ENCODE measurements at places on chromosomes 5 and 9.

DNA sequence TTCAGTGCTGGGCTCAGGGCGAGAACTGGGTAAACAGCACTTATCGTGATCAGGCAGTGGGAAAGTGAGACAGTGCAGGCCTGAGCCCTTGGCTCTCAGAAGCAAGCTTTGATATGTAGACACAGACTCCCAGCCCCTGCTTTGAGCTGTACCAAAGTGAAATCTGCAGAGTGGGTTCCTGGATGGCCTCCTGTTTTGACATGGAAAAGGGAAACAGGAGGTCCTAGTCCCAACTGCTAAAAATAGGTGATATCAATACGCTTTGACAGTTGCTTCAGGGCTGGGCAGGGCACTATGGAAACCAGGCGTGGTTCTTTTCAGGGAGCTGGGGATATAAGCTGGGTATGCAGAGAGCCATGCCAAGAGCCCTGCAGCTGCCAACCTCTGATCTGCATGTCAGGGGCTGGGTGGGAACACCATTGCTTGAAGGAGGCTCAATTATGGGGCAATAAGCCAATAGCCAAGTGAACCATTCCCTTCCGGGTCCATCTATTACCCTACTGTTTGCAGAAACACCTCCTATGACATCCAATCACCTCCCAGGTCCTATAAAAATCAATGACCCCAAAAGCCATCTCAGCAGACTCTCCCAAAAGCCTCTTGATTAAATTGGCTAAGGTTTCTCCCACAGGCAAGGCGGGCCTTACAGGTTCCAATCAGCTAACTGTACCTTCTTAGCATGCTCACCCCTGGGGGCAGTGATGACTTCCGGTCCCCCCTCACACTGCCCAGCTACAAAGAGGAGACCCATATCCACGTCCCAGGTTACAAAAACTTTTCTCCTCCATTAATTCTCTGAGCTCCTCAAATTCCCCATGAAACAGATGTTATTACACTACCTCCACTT is 45.8 kb downstream of the EPB41L4B start:
- DNase-seq = no peak

GRCh38 chr5:90071066-90071465 is 338.5 kb downstream of the CETN3 start:
- DNase-seq = no peak

GRCh38 chr5:150653145-150653761 is 7.8 kb upstream of the MYOZ3 start:
- DNase-seq = no peak

DNA sequence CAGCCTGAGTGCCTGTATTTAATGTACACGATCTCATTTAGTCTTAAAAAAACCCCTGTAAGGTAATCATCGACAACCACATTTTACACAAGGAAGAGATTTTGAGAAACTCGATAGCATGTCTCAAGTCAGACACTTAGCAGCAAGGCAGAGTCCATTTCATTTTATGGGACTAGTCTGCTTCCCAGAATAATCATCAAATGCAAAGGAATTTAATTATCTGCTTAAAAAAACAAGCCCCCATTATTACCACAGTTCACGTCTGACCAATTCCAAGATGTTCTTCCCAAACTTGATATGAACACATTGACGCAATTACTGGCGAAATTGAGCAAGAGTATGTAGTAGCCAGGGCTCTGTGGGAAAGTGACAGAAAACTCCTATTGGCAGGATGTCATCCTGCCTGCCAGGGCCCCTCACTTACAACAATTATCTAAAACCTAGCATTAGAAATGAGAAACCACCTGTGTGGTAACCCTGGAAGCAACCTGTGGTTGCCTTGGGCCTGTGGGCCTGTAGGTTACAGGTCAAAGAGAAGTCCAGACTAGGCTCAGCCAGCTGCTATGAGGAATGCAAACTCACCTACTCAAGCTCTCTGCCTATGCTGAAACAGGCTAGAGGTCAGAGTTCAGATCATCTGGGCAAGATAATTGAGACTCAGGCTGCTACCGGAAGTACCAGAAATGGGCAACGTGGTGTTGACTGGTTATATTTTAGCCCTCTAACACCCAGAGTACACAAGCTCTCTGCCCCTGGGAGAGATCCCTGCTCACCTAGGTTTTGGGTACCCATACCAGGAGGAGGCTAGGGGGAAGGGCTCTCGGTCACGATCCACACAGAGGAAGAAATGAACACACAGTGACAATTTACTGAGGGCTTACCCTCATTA is 1.6 kb downstream of the B4GALT1 start:
- peak; percentile 20 for DNase-seq

- DNase-seq = no peak
These were observed 377.1 kb downstream of the ACTL7B start for GRCh38 chr9:108478431-108479332.

GRCh38 chr5:42813533-42813932 is 1.8 kb upstream of the SELENOP start:
- DNase-seq = no peak

DNA sequence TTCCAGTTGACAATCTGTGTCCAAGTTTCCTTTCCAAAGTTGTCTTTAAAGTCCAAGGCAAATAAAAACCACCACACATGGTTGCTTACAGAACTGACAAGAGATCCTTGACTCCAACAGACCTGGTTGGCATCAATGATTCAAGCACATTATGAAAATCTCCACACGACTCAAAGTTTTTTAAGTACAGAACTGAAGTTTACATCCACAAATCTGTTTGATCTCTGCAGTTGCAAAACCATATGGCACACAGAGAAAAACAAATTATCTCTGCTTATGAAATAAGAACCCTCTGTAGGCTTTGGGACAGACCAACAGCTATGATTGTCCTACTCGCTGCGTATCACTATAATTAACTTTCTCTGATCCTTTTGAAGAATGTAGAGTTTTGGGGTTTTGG is 60.8 kb downstream of the MLLT3 start:
- no peak for DNase-seq

- DNase-seq = no peak
These were observed 37.6 kb downstream of the RHOBTB3 start for GRCh38 chr5:95768731-95769130.

Data from effector CD8-positive, alpha-beta T cell (primary cell).